ENCODE measurements at places on chromosomes 5 and 9.

DNA sequence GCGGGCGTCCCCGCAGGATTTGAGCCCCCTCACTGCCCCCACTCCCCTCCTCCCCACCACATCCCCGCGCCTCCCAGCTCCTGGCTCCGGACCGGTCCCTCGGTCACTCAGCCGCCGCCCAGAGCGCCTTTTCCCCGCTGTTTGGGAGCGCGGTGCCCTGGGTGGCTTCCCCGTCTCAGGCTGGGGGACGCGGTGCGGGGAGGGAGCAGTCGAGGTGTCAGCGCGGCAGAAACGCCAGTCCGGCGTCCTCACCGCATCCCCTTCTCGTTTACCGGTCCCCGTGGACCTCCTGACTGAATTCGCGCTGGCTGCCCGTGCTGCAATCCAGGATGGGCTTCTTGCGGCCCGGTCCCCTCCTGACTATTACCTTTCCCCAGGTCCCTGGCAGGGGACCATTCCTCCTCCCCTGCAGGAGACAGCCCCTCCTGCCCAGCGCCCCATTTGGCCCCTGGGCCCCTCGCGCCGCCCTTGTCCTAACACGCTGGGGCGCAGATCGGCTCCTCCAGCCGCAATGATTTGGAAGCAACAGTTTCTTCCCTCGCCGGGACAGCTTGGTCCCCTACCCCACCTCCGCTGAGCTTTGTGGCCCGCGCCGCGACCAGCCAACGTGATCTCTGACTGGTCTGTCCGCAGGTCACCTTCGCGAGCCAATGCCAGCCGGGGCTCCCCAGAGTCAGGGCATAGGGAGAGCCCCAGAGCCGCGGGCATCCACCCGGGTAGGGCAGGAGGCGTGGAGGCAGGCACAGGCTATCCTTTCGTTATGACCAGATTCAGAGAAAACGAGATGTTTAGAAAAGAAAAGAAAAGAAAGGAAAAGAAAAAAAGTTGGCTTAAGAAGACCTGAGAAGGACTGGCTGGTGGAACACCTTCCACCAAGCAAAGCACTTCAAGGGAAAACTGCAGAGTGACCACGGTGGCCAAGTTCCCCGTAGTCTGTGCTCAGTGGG is 1.2 kb downstream of the ANKRD33B start:
- no peak for DNase-seq

- DNase-seq, result no peak
Measured at GRCh38 chr5:157108976-157109375, at the start of gene HAVCR2. HAVCR2 (minus strand) TSS chr5:157109044; CDS start chr5:157108983, 61 bp downstream.

GRCh38 chr5:116521173-116521872 is 53.3 kb downstream of the SEMA6A start:
- DNase-seq, result no peak

- DNase-seq, result no peak
Measured at GRCh38 chr5:38086777-38087176, 171.6 kb upstream of the EGFLAM start.

- DNase-seq, result no peak
Measured at GRCh38 chr9:16461137-16461840, 409.2 kb downstream of the BNC2 start.

GRCh38 chr9:27425827-27426510 is 98.1 kb upstream of the IFNK start:
- no peak for DNase-seq

- no peak for DNase-seq
Measured at GRCh38 chr9:25861421-25861820, 183.2 kb upstream of the TUSC1 start.

- DNase-seq, result no peak
Measured at GRCh38 chr5:133840168-133840567, 128.3 kb downstream of the C5orf15 start.

DNA sequence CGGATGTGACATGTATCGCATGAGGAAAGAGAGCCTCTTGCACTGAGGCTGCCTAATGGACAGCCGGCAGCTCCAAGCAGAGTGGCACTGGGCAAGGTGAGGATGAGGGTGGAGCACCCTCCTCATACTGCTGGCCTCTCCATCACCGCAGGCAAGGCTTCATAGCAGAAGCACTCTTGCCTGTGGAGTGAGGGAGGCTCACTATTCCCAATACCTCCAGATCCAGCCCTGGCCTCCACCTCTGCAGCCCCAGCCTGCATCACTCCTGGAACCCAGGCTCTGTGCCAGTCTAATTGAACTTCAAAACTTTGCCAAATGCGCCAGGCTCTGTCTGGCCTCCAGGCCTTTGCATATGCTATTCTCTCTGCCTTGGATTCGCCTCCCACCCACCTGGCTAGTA is 29.7 kb upstream of the ARAP3 start:
- DNase-seq, result no peak

All from 8988T (cell line).